HepG2 (cell line): ENCODE measurements at places on chromosomes 13 and 19. TPM values are rescaled to one million over a fixed set of nuclear protein-coding genes. Genes with fewer than 3 reads are reported as not detected.

Gene SERTAD3
- total RNA-seq = 16.9 and 17.8 TPM in 2 replicates

GRCh38 chr13:83761631-83762030 is 120.6 kb downstream of the SLITRK1 start:
- no peak for DNase-seq

DNA sequence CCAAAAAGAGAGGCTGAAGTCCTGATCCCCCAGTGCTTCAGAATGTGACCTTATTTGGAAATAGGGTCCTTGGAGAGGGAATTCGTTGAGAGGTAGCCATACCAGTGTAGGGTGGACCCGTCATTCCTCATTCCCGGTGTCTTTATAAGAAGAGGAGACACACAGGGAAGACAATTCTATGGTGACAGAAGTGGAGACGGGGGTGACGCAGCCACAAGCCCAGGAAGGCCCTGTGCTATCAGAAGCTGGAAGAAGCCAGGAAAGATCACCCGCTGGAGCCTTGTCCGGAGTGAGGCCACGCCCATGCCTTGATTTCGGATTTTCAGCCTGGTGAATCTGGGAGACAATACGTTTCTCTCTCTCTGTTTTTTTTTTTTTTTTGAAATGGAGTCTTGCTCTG is 2.6 kb upstream of the MYPOP start:
- no peak for DNase-seq

- no peak for DNase-seq
Observed at GRCh38 chr19:8456064-8456463, 11.3 kb downstream of the HNRNPM start.

DNA sequence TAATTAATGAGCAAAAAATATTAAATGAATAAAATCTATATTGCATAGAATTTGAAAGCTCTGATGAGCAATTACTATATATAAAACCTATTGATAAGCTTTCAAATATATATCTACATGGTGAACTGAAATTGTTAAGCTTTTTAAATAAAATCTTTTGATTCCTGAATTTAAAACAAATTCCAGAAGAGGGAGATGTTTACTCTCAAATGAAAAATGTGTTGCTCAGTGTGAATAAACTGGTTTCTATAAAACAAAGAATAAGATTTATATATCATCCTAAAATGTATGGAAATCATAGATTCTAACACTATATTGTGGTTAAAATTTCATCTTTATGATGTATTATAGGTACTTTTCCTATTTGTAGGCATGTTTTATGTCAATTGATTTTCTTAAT is 171.5 kb upstream of the SLITRK6 start:
- DNase-seq = no peak

DNA sequence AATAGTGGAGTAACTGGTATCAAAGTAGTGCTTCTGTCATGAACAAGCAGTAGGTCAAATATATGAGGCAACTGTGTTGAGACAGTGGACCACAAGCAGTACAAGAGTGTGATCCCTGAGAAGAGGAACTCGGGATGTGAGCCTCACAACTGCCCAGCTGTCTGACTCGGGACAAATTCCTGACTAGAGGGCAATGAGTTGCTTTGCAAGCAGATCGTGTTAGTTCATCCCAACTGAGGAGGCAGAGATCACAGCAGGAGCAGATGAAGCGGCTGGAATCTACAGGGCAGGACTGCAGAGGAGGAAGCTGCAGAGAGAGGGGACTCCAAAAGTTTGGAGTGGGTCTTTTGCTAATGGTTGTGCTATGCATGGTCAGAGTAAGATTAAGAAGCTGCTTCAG is 741.1 kb downstream of the DIAPH3 start:
- DNase-seq = no peak

DNA sequence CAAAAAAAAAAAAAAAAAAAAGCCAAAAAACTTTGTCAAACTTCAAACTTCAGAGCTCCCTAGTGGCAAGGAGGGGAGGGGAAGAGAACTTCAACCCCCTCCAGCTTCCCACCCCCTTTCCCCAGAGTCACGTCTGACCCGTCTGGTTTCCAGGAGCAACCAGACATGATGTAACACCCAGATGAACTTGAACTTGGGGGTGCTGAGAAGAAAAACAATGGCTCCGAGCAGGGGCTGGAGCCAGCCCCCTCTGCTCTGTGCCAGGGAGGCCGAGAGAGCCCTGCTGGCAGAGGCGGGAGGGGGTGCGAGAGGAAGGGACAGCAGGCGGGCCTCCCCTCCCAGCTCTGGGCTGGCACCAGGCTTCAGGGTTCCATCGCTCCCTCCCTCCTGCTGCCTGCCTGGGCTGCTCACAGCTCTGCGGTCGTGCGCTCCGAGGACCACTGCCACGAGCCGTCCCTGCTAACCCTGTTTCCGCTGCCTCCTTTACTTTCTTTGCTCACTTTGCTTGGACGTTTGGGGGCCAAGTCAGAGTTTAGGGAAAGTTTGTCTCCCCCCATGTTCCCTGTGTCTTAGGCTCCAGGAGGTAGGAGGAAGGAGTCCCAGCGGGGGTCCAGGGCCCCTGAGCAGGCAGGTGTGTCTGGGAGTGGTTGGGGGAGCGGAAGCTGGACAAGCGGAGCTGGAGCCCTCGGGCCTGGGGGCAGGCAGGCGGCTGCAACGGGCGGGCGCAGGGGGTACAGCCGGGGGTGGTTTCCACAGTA is 11.1 kb downstream of the LYL1 start:
- DNase-seq = no peak
